Activated CD8-positive, alpha-beta memory T cell treated with anti-CD3 and anti-CD28 coated beads for 1 hour (primary cell): ENCODE measurements at places on chromosomes 7 and 10.

DNA sequence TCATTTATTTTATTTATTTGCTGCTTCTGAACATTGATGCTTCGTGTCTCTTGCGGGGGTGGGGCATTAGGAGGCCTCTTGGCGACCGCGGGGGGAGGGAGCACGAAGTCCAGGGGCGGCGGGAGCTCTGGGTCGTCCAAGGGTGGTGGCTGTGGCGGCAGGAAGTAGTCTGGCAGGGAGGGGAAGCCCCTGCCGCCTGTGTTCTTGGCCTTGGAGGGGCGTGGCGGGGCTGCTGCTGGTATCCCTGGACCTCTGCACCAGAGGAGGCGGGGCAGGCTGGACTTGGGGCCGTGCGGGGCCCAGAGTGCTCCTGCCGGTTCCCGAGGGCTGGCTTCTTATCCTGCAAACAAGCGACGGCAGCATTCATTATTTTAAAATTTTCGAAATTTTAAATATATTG lies 70.5 kb upstream of the ABI1 start:
- DNase-seq = no peak

GRCh38 chr7:30679664-30680063 lies 2.6 kb downstream of the CRHR2 start:
- no peak for DNase-seq

DNA sequence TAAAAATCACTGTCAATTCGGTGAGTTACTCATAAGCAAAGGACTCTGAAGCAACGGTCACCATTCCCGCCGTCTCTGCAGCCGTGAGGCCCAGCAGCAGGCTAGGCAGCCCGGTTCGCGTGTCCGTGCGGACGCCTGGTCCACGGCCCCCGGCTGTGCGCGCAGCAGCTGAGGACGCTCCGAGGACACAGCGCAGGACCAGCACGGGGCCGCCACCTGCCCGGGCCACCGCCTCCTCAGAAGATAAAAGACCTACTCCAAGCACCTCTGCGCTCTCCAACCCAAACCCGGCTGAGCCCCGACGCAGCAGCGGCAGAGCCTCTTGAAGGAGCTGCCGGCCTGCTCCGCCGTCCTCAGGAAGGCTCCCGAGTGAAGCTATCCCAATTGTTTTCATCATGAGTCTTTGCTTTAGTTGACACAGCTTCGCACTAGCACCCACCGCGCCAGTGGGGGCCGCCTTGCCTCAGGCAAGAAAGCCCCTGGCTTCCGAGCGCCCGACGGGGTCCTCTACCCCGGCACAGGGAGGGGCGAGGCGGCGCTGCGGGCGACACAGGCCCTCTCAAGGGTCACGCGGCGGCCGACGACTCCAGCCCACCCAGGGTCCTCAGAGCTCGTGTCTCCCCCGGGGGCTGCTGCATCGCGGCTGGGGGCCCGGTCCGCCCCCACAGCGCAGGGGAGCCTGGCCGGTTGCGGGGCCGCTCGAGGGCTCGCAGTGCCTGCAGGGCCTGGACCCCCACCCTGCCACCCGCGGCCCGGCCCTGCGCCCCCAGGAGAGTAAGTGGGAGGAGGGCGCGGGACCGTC lies 16.9 kb upstream of the GPR146 start:
- no peak for DNase-seq

DNA sequence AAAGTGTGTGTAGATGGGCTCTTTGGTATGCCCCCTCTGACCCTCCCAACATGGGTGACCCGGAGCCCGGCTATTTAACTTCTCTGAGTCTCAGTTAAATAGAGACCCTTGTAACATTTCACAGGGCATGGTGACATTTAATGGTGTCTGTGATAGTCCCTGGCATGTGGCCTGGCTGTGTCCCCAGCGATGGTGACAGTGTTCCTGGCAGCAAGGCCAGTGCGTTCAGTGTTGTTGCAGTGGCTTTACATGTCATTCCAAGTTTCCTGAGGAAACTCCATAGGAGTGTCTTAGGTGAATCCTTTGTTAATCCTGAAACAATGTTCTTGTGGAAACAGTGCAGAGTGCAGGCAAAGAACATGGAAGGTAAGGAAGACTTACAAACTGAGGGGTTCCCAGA lies 137.0 kb downstream of the RAMP3 start:
- DNase-seq = no peak

- no peak for DNase-seq
Measured at GRCh38 chr7:128059143-128059988, 28.1 kb upstream of the LRRC4 start.

DNA sequence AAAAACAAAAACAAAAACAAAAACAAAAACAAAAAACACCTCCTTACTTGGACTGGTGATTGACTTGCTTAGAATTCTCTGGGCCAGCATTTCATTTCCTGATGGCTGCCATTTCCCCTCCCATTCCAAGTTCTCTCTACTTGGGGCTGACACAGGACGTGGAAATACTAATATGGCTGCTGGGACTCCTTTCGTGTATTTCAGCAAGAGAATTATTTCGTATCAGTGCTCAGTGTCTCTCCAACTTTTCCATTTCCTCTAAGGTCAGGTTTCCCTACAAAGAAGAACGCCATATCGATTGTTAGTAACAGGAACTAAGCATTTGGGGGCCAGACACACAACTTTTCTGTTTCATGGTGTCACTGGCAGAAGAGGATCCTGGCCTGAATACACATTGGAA lies 22.5 kb upstream of the VAX1 start:
- no peak for DNase-seq
